ENCODE measurements at places on chromosomes 2 and 18.

GRCh38 chr2:234032279-234032856, 18.1 kb upstream of the SPP2 start:
- peak; percentile 55 for DNase-seq

- DNase-seq, result peak; percentile 68
These were observed 90.9 kb downstream of the RNF144A start for GRCh38 chr2:7007846-7008741.

- DNase-seq, result peak; percentile 97
These were observed 270.3 kb downstream of the NEDD4L start for GRCh38 chr18:58314284-58314683.

DNA sequence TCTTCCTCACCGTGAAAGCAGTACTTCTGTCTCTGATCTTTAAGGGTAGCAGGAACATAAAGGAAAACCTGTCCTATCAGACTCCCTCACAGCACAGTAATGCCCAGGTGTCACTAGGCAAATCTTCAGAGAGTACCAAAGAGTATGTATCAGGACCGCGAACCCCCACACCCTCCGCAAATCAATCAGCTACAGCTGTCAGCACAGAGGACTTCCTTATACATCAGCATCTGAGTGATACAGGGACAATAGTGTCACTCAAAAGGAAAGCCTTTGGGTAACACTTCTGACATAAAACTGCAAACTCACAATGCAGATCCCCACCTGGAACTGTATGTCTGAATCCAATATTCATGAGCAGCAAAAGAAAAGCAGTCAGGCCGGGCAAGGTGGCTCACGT, 2.6 kb downstream of the AFG3L2 start:
- DNase-seq, result no peak

DNA sequence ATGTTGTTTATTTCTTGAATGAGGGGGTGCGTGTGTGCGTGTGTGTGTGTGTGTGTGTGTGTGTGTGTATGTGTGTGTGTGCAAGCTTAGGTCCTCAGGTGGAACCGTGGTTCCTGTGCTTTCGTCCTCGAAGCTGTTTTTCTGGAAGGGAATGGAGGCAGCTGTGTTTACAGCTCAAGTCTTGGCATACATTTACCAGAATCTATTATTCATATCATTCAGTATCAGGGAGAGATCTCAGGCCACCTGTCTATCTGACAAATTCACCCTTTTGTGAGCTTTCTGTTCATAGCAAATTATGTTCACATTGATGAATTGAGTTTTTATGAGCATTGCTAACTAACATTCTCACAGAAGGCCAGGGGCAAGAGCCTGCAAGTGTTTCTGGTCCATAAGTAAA, 550.4 kb downstream of the ARHGAP15 start:
- no peak for DNase-seq

- DNase-seq, result peak; percentile 15
These were observed 241.5 kb downstream of the ICOS start for GRCh38 chr2:204177977-204178522.

- DNase-seq, result peak; percentile 87
These were observed 249.5 kb upstream of the TANK start for GRCh38 chr2:160910681-160911080.

- no peak for DNase-seq
These were observed 155.0 kb downstream of the EIPR1 start for GRCh38 chr2:3222636-3223035.

DNA sequence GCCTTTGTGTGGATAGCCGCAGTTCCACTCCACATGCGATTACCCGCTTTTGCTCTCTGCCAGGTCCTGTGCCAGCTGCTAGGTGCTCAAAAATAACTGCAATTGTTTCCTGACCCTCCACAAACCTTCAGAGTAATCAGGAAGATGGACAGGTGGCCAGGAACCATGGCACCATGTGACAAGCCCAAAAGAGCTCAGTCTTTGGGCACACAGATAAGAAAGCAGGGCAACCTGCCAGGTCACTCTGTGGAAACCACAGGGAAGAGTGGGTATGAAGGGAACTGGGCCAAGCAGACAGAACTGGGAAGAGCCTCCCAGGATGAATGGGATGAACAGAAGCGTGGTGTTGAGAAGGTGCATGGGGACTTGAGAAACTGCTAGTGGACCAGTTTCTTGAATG, 79.4 kb upstream of the AGAP1 start:
- no peak for DNase-seq

DNA sequence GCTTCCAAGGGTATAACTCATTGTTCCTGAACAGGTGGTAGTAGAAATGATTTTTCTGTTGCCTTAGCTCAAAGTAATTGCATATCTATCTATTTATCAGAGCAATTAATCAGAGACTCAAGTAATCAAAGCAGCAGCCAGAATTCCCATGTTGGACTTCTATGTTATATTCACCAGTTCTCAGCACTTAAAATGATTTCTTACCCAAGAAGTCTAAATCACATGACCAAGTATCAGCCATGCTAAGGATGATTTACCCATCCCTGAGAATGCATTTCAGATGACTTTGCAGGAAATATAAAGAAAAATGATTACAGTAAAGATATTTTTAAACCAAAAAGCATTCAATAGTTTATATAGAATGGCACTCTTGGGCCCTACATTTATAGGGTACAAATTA, 352.2 kb downstream of the NUP35 start:
- no peak for DNase-seq

DNA sequence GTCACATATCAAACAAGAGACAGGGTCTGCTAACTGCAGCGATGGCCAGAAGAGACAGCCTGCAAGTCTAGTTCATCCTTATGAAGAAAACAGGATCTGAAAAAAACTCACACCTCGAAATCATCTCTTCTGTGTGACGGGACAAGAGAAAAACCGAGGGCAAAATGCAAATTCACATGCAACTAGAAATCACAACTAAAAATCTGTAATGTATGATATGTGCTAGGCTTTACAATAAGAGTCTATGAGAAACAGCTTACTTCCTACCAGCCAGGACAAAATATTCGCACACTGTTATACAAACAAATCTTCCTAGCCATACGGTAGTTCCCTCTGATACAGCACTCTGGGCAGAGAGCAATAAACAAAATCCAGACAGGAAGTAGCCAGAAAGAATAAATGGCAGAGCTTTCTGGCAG, 48.8 kb downstream of the ANKRD44 start:
- peak; percentile 64 for DNase-seq

DNA sequence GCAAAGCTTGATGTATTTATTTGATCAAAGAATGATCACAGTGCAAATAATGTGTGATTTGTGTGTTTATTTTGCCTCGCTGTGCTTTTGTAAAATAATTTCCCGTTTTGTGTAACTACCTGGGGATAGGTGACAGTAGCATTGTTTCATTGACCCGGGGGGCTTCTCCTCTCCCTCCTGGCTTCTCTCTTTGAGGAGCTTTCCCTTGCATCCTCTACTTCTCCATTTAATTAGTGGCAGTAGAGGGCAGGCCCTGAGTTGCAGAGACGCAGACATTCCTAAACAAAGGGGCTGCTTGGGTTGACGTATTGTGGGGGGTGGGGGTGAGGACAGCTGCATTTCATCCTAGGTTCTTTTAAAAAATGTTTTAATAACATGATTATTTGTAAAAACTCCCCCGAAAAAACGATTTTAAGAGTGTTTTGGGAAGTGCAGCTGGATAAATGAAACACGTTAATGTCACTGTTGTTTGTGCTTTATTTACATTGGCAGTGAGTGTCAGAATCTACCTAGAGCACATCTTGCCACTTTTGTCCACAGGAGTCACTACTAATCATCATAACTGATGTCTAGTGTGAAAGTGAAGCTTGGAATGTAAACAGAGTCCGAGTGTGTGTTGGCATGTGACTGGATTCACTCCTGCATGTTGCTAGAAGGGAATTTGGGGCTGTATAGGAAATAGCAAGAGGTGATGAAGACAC, 2.2 kb downstream of the NEDD4L start:
- peak; percentile 13 for DNase-seq

DNA sequence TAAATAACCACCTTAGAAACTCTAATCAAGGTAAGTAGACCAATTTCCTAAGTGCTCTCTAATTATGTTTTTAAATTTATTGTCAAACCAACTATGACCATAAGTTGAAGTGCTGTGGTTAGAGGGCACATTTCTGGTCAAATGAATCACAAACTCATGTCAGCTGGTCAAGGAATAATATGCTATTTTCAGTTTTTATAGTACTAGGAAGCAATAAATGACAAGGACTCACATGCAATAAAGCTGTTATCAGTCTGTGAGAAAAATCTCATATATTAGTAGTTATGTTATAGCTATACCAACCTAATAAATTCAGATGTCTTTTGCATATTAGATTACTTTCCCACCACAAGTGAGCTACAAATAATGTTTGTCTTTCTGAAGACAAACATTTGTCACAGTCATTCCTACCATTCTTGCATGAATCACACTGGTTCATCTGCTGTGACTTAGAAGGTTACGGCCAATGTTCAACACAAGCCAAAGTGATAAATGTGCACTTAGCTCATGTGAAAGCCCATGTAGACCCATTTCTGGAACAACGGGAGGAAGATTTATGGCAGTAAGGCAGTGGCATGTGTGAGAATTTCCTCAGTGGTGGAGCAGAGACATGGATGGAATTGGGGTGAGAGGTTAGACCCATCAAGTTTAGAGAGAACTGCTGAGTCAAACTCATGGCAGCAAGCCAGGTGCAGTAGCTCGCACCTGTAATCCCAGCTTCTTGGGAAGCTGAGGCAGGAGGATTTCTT, 27.4 kb upstream of the CCNYL1 start:
- DNase-seq, result peak; percentile 99

GRCh38 chr2:174666845-174667244, 69.2 kb upstream of the WIPF1 start:
- DNase-seq, result no peak

DNA sequence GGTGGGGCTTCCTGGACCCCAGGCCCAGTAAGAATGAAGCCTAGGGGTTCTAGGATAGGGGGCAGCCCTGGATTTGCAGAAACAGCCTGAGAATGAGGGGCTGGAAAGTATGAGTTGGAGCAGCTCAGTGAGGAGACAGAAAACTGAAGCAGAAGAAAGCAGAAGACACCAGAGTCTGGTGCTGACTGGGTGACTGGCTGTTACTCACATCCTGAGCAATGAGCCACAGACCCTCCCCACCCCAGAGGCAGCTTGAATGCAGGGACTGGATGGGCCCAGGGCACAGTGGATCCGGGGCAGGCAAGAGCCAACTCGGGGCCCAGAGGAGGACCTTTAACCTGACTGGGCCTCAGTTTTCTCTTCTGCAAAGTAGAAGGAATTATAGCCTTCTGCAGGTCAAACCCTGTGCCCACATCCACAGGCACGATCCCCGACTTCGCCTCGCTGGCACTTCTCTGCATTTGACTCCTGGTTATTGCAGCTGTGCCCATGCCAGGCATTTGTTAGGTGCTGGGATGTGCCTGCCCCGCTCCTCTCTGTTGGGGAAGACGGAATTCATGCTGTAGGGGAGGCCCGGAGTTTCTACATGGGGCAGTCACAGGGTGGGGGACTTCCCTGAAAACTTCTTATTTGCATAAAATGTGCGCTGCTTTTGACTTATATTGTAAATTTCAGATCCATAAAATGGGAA, 8.5 kb downstream of the STEAP3 start:
- peak; percentile 62 for DNase-seq

DNA sequence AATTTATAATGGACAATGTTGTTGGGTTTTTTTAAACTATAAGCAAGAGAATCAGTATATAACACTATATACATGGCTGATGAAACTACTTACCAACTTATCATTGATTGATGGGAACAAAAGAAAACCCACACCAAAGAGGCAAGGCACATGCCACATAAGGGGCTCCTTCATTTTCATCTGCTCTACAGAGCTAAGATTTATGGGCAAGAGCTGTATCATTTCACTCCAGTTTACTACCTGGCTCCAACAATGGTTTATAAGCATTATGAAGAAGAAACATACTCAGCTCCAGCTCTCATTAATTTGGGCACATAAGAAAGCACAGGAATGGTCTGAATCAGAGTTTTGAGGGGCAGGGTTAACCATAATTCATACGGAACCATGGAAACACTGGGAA, 283.3 kb downstream of the AGPS start:
- no peak for DNase-seq

DNA sequence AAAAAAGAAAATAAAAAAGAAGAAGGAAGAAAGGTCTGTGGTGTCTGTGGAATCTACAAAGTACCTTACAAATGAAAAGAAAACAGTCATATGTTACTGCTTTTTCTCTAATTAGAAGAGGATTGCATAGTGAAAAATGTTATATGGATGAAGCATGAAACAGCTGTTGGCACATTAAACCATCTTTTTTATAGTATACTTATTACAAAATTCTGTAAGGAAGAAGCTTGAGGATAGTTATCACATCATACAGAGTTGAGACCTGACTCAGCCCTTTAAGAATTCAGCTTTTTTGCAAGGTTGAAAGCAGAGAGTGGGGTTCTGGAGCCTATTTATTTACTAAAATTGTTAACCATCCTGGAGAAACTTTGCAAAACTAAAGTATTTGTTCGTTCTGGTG, 222.7 kb downstream of the PHLPP1 start:
- DNase-seq, result peak; percentile 77

GRCh38 chr2:127564429-127565260, 29.2 kb downstream of the MYO7B start:
- no peak for DNase-seq

DNA sequence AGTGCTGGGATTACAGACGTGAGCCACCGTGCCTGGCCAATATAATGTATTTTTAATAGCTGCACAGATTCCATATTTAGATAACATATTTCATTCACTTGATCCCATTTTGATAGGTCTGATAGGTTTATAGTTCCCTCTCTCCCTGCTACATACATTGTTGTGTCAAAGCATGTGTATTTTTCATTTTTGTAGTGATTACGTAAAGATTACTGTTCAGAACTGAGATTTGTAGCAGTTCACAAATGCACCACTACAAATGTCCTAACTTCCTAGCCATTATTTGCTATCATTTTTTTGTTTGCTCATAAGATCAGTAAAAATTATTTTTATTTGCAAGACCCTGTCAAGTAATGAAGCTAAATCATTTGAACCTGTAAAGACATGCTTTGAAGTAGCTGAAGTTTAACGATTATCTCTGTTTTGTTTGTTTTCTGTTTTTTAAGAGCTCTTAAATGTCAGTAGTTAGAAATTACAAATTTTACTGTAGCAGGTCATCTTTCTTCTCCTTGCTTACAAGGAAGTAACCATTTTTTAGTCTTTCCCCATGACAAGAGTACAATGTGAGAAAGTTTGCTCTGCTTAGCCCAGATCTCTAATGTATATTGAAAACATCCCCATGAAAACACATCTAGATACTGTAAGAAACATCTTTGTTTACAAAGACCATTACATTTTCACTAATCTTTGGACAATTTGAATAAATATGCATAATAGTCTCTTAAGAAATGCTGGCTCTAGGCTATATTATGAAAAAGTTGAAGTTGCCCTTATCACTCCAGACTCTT, 54.1 kb downstream of the EML4 start:
- DNase-seq, result no peak

DNA sequence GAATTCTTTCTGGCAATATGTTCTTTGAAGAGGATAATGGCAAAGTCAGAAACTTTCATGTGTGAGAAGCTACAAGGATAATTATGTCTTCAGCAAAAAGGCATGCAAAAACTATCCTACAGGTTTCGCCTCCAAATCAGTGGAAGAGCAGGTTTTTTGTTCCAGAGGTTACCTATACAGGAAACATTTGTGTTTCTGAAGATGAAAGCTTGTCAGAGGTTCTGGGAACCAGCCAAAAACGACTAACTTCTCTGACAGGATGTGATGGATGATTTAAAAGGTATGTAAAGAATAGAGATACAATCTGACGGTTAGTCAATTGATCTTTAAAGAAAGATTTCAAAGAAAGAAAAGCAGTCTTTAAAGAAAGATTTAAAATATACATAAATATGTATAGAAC, 37.6 kb downstream of the RND3 start:
- no peak for DNase-seq

All from EH (cell line).